ENCODE measurements at places on chromosomes 2 and 18. TPM values are rescaled to one million over a fixed set of nuclear protein-coding genes. Genes with fewer than 3 reads are reported as not detected.

DNA sequence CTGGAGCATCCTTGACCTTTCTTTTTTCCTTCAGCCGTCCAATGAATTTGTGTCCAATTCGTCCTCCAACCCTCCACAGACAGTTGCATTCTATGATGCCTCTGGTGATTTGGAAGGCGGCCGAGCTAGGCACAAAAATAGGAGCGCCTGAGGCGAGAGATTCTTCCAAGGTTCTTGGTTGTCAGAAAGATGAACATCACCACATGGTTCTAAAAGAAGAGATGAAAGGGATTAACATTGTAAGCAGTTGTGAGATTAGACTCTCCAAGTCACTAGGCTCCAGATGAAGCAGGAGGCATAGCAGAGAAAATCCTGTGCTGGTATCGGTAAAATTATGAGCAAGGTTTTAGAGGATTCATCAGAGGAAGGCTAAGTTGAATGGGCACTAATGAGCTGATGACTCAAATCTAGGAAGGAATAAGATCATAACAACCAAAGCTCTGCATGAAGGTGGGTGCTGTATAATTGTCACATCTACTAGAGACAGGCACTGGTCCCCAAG lies 75.4 kb upstream of the MAP4K3 start:
- peak overlapping the region; percentile 58 for H3K27ac ChIP-seq
- H3K4me1 ChIP-seq: peaks cover 50% of the 10 kb centered on the region
- no peak for DNase-seq

Gene RAX
- not detected for total RNA-seq

- no peak overlapping the region for H3K4me3 ChIP-seq
- H3K27me3 ChIP-seq: no peaks in the 10 kb centered on the region
- DNase-seq: no peak
- no peak overlapping the region for H3K27ac ChIP-seq
- H3K36me3 ChIP-seq: no peaks in the 10 kb centered on the region
Measured at GRCh38 chr2:198287706-198288105, 483.3 kb downstream of the PLCL1 start.

Gene LHCGR
- not detected for total RNA-seq

DNA sequence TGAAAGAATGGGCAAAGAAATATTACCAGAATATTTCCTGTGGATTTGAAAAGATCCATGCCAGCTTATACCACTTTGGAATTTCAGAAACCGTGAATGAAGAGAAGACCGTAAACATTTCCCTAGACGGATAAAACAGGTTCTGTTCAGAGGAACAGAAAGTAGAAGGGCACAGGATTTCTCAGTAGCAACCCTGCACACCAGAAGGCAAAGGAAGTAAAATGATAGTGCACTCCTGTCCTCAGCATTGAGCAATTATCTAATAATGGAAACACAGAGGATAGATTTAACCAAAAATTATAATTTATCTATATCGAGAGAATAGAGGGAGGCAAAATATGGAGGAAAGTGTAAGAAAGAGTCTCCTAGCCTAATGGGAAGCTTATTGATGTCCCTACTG lies 87.0 kb upstream of the ITGA6 start:
- H3K27ac ChIP-seq: peak overlapping the region; percentile 75
- peak overlapping the region; percentile 38 for H3K4me3 ChIP-seq
- no peaks in the 10 kb centered on the region for H3K36me3 ChIP-seq
- H3K4me1 ChIP-seq: peaks cover 19% of the 10 kb centered on the region

GRCh38 chr2:62010632-62011256 lies 105.3 kb downstream of the COMMD1 start:
- H3K27me3 ChIP-seq: no peaks in the 10 kb centered on the region
- H3K4me1 ChIP-seq: peaks cover 19% of the 10 kb centered on the region
- no peak for DNase-seq
- H3K27ac ChIP-seq: no peak overlapping the region

DNA sequence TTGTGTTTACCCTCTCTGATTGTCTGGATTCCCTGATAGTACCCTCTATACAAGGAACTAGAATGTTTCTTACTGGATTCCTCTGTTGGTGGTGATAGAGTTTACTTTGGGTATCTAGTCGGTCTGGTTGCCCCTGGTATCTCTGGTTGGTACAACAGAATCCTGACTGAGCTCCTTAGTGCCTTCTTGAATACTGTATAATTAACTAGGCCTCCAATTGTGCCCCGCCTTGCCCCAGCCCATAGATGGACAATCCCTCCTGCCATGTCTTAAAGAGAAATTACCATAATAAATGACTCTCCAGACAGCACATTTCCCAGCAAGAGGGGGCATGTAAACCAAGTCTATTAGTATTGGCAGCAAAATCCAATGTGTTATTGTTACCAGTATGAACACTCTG lies 2.3 kb downstream of the SCN1A start:
- H3K27me3 ChIP-seq: no peaks in the 10 kb centered on the region
- H3K36me3 ChIP-seq: no peaks in the 10 kb centered on the region
- H3K4me3 ChIP-seq: no peak overlapping the region
- H3K27ac ChIP-seq: no peak overlapping the region

Gene SP140L
- total RNA-seq: 3.1 TPM

Gene GKN1
- not detected for total RNA-seq

DNA sequence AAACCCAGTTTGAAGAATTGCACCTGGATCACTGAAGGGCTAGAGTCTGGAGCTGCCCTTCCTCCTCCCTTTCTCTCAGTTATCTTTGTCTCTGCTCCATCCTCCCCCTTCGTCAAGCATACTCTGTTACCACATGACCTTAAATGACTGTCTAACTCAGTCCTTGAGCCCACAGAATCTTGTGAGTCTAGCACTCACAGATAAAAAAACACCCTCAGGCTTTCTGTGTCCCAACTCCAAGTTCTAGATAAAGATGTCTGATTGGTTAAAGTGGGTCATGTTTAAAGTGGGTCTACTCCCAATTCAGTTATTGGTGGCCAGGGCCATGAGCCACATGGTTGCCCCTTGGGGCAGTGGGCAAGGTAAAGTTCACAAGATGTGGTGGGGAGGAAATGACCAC lies 53.5 kb upstream of the CYP1B1 start:
- H3K4me3 ChIP-seq: no peak overlapping the region
- no peak overlapping the region for H3K27ac ChIP-seq
- DNase-seq: no peak
- peaks cover 2% of the 10 kb centered on the region for H3K4me1 ChIP-seq

- no peak for DNase-seq
- H3K4me1 ChIP-seq: peaks cover 13% of the 10 kb centered on the region
- H3K27me3 ChIP-seq: no peaks in the 10 kb centered on the region
- H3K4me3 ChIP-seq: no peak overlapping the region
Measured at GRCh38 chr2:127173057-127173456, 47.0 kb downstream of the CYP27C1 start.

Gene GPR148
- not detected for total RNA-seq

DNA sequence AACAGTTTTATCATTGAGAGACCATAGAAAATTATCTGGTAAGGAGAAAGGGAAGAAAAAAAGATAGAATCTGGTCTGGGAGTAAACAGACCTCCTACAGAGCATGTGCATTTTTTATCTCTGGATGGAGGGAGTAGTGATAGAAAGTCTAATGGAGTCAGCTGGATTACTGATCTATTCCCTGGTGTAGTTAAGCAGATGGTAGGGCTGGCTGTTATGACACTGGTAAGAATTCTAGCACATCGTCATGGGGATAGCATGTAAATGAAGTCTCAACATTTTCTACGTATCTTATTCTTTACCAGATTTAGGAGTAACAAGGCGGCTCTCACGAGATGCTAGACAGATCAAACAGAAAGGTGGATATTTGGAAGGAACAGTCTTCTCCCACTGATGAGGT lies 407.4 kb downstream of the NRXN1 start:
- no peak overlapping the region for H3K4me3 ChIP-seq
- H3K27ac ChIP-seq: no peak overlapping the region
- no peaks in the 10 kb centered on the region for H3K4me1 ChIP-seq

- no peak overlapping the region for H3K27ac ChIP-seq
- H3K27me3 ChIP-seq: no peaks in the 10 kb centered on the region
- no peak overlapping the region for H3K4me3 ChIP-seq
- H3K4me1 ChIP-seq: no peaks in the 10 kb centered on the region
- DNase-seq: no peak
Measured at GRCh38 chr18:9850309-9850708, 35.5 kb upstream of the TXNDC2 start.

Gene C2orf80
- total RNA-seq: not detected

Gene DUSP19
- 2.2 TPM for total RNA-seq

Gene GATA6
- 3.5 TPM for total RNA-seq

Gene TBR1
- total RNA-seq: not detected

Gene ANKRD62
- under 0.01 TPM for total RNA-seq

GRCh38 chr18:7304061-7304370 lies 73.1 kb downstream of the LRRC30 start:
- no peak overlapping the region for H3K4me3 ChIP-seq
- no peaks in the 10 kb centered on the region for H3K4me1 ChIP-seq
- H3K27ac ChIP-seq: no peak overlapping the region
- no peaks in the 10 kb centered on the region for H3K36me3 ChIP-seq
- no peak for DNase-seq
- no peaks in the 10 kb centered on the region for H3K27me3 ChIP-seq

- no peaks in the 10 kb centered on the region for H3K4me1 ChIP-seq
- H3K27me3 ChIP-seq: no peaks in the 10 kb centered on the region
Measured at GRCh38 chr2:152626911-152627339, 90.3 kb downstream of the PRPF40A start.

DNA sequence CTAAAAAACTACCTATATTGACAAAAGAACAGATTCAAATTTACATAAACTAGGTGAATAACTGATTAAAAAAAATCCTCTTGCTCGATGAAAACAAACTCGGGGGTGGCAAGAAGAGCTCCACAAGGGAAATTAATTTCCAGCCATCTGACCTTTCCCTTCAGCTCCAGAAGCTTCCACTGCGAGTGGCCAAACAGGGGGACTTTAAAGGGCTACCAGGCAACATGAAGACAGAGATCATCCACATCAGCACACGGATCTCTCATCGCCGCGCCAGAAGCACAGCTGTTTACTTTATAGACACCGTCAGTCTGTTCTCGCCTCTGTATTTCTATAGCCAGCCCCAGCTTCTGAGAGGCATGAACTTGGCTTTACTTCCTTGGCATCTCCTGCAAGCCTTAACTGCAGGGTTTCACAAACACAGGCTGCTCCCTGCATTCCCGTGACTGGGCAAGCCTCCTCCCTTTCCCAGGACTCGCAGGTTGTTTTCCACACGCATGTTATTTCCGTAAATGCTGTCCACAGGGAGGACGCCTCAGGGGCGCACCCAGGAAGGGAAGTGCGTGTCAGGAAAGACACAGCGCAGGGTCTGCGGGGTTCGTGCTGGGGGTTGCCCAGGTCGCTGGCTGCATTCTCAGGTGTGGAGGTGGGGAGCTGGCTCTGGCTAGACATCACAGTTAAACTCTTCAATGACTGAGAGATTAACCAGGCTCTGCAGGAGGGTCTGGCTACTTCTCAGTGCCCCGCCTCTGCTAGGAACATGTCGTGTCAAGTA lies 85.0 kb downstream of the USP40 start:
- H3K4me3 ChIP-seq: no peak overlapping the region
- no peak overlapping the region for H3K27ac ChIP-seq
- no peaks in the 10 kb centered on the region for H3K27me3 ChIP-seq

GRCh38 chr2:223652902-223653301 lies 50.7 kb upstream of the SCG2 start:
- DNase-seq: no peak
- peaks cover 2% of the 10 kb centered on the region for H3K27me3 ChIP-seq

Gene ARHGAP28
- total RNA-seq: 2.1 TPM

Gene COLEC11
- total RNA-seq: 31.0 TPM

Gene MAPRE3
- total RNA-seq: 1.0 TPM

DNA sequence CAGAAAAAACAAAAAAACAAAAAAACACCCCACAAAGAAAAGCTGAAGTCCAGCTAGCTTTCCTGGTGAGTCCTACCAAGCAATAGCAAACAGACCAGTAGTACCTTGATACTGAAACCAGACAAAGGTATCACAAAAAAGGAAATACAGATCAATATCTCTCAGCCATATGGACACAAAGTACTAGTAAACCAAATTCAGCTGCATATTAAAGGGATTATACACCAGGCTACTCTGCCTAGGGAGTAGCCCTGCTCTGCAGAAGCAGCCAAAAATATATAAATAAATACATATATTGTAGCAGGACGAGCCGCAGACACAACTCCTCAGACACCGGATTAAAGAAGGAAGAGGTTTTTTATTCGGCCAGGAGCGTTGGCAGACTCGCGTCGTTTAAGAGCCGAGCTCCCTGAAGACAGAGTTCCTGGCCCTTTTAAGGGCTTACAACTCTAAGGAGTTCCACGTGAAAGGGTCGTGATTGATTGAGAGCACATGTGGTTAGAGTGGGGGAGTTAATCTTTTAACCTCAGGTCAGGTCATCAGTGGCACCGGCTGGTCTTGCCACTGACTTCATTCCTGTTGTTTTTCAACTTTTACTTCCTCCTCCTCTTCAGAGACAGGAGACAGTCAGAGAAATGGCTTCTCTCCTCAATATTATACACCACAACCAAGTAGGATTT lies 38.4 kb upstream of the DTNB start:
- no peaks in the 10 kb centered on the region for H3K27me3 ChIP-seq
- no peaks in the 10 kb centered on the region for H3K36me3 ChIP-seq
- H3K4me3 ChIP-seq: no peak overlapping the region

Gene TMEM198
- total RNA-seq: 1.1 TPM

DNA sequence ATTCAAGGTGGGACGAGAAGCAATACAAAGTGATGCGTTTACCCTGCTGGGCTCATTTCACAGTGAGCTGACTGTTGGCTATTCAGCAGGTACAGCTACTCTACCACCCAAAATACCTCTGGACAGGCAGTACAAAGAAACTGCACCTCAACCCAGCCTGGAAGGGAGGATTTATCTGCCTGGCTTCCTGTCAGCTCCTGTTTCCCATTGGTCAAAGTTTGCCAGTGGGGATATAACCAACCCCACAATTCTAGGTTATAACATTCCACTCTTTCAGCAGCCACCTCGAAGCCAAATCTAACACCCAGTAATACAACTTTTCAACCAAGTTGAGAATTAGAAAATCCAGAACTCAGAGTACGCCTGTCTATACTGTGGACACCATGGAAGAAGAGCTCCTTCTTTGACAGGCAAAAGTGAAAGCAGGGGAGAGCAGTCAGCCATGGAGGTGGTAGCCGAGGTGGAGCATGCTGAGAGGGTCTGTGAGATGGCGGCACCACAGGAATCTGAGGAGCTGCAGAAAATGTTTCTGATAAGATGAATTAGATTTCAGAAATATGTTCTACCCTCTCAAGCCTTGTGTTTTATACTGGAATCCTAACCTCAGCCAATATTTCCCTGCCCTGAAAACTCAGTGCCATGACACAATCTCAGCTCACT lies 10.8 kb downstream of the DUSP19 start:
- H3K36me3 ChIP-seq: no peaks in the 10 kb centered on the region
- no peak overlapping the region for H3K27ac ChIP-seq
- DNase-seq: no peak
- peaks cover 3% of the 10 kb centered on the region for H3K4me1 ChIP-seq
- H3K4me3 ChIP-seq: no peak overlapping the region

DNA sequence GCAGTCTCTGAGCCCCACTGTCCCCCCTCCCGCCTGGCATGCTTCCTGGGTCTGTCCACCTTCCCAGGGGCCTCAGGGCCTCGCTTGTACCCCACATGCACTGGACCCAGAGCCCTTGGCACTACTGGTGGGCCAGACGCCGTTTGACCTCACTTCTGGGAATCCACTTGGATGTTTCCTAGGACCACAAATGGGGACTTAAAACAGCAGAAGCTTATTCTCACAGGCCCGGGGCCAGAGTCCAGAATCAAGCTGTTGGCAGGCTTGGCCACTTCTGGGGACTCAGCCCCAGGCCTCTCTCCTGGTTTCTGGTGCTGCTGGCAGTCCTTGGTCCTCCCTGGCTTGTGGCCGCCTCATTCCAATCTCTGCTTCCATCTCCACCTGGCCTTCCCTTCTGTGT lies 19.6 kb downstream of the ANO7 start:
- no peak overlapping the region for H3K4me3 ChIP-seq
- H3K27ac ChIP-seq: no peak overlapping the region
- H3K36me3 ChIP-seq: no peaks in the 10 kb centered on the region
- H3K4me1 ChIP-seq: no peaks in the 10 kb centered on the region

Gene CD207
- total RNA-seq: not detected

Gene TUBB8B
- total RNA-seq: not detected

Data from liver (tissue), 10 donors.